HCT116 (cell line): ENCODE measurements at places on chromosomes 4 and X.

GRCh38 chrX:39922488-39922887 is 175.3 kb downstream of the BCOR start:
- DNase-seq = no peak

GRCh38 chr4:186307916-186308315 is 41.9 kb downstream of the F11 start:
- no peak for DNase-seq

DNA sequence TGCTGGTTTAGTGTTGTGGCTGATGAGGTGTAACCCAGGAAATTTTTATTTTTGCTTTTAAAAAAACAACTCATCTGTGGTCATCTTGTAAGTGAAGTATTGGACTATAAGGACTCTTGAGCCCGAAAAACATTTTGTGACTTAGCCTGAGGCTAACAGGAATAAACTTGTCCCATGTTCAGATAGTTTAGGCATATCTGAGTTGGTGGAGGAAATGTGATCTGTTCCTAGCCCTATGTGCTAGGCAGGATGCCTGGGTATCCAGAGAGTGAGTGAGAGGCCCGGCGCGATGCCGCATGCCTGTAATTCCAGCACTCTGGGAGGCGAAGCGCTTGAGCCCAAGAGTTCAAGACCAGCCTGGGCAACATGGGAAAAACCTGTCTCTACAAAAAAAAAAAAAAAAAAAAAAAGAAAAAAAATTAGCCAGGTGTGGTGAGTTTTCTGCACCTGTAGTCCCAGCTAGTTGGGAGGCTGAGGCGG is 3.7 kb downstream of the SMS start:
- DNase-seq = no peak

GRCh38 chr4:9832640-9833039 is 51.2 kb downstream of the DRD5 start:
- DNase-seq = no peak

GRCh38 chr4:707929-708630 is 2.4 kb downstream of the PCGF3 start:
- DNase-seq = no peak

- no peak for DNase-seq
These were observed 8.1 kb downstream of the SEPTIN6 start for GRCh38 chrX:119684916-119685224.

DNA sequence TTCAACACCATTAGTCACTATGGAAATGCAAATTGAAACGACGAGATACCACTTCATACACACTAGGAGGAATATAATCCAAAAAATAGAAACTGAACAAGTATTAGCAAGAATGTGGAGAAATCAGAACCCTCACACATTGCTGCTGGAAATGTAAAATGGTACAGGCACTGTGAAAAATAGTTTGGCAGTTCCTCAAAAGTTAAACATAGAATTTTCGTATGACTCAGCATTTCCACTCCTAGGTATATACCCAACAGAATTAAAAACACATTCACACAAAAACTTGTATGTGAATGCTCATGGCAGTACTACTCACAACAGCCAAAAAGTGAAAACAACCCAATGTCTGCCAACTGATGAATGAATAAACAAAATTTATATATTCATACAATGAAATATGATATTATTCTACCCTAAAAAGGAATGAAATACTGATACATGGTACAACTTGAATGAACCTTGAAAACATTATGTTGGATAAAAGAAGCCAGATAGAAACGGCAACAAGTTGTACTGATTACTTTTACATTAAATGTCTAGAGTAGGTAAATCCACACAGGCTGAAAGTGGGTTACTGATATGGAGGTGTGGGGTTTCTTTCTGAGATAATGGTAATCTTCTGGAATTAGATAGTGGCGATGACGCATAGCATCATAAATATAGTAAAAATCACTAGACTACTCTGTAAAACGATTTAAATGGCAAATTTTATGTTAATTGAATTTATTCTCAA is 22.3 kb downstream of the TEC start:
- DNase-seq = no peak

DNA sequence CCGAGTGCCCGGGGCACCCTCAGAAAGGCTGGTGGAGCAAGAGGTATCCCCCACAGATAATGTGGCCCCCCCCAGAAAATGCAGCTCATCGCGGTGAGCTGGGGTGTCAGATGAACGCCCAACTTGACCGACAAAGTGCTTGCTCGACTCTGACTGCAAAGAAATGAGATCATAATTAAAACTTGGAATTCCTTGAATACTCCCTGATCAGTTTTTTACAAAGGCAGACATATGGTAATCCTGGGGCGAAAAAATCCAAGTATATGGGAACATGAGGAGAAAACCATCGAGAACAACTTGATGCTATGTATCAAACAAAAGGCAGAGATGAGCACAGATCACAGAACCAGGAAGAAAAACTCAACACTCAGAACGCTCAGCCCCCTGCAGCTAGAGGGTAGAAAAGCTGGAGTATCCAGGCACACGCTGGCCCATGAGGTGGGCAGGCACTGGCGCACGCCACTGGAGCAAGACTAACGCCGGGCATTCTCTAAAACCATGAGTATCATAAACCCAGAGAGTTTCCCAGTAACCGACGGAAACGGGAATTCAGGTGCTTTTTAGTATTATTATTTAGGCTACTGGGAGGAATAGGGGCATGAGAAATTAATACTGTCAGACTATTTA is 127.3 kb downstream of the AFAP1 start:
- no peak for DNase-seq

GRCh38 chrX:133580625-133581024 is 165.3 kb upstream of the GPC4 start:
- DNase-seq = no peak

- no peak for DNase-seq
These were observed 39.7 kb upstream of the VCX3B start for GRCh38 chrX:8424912-8425311.

- no peak for DNase-seq
These were observed at the start of gene DMD for GRCh38 chrX:33211356-33212260. Gene DMD, minus strand, starts transcription at chrX:33211549. Its CDS starts 237 bp downstream, at chrX:33211312.

DNA sequence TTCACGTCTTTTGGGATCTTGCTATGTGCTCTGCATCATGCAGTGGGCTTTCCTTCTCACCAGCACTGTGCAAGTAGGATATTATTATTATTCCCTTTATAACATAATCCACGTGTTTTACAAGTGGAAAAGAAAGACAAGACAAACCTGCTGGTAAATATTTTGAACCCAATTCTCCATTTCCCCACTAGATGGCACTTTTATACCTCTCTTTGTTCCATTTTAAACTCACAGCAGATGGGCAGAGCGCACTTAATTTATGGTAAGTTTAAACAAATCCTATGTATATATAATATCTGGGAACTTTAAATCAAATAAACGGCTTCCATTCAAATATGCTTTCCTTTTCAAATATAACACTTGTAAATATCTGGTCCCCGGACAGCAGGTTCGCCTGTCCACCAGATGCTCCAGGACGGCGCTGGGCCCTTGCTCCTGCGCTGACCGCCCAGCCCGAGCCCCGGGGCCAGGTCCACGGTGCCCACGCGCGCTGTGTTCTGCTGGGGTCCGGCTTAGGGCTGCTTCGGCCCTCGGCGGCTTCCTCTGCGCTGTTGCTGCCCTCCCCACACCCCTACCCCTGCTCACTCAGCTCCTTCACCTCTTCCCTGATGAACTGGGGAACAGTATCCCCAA is 31.1 kb downstream of the F11 start:
- peak; percentile 56 for DNase-seq
